NCI-H345 (cell line): ENCODE measurements at places on chromosomes 5 and 9.

DNA sequence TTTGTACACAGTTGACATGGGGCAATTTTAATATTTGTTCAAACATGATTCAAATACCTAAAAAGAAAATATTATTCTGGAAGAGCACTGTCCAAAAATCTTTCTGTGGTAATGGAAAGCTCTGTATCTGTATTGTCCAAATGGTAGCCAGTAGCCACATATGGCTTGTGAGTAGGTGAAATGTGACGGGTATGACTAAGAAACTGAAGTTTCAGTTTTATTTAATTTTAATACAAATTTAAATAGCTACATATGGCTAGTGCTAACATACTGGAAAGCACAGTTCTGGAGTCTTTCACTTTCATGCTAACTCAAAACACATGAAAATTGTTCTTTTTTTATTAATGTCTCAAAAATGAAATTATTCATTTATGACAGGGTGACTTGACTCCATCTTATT is 132.6 kb downstream of the PLK2 start:
- no peak for DNase-seq

DNA sequence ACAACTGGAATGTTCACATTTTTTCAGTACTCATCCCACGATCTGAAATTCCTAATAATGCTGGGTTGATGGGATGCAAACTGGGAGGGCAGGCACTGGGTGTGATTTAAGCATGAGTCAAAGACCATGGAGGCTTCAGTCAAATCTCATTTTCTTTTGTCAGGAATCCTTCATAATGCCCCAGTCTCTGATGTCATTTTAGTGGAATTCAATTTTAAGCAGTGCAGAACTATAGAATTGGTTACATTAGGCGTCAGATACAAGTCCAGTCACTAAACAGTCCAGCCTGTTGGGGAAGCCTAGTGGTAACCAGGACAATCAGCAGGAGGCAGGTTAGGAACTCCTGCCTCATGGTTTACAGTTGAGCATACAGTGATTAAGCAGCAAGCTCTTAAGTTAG is 41.0 kb upstream of the TMEM215 start:
- DNase-seq = no peak

DNA sequence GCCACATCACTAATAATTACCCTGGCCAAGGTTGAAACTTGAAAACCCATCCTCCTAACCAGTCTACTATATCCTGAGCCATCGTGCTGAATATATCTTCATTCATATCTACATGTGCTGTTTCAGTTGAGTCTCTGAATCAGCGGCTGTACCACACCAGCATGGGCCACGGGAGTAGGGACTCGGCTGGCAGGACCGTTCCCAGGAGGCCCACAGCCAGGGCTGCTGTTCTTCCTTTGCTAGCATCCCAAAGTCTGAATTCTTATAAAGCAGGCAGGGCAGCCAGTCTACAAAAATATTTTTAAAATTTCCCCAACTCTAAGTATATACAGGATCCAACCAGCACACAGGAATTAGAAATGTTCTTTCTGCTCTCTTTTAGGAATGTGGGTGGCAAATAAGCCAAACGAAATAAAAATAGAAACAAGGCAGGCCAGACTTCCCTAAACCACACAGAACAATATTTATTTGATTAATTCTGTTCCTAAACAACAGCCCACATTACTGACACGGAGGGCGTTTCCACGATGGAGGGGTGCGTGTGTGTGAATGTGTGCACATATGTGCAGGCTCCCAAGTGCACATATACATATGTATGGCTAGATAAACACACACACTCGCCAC is 42.8 kb upstream of the EQTN start:
- no peak for DNase-seq

- DNase-seq = no peak
Measured at GRCh38 chr5:76479281-76479680, 76.2 kb downstream of the IQGAP2 start.

DNA sequence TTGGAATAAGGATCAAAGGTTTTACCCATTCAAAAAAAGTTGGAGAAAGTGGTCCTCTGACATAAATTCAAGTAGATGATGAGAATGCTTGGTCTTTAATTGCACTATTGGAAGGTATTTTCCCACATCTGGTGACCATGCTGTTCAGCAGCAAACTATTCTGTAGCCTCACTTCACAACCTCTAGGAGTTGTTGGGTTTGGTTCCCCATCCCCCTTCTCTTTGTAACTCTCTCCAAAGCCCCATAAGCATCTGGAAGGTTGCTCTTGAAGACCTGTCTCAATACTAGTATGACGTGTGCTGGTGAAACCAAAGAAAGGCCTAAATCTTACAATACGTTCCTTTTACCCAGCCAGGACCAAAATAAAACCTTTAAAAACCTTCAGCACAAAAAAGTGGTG is 8.5 kb downstream of the RGMB start:
- no peak for DNase-seq

GRCh38 chr9:86636519-86636918 is 282.3 kb upstream of the TUT7 start:
- DNase-seq = no peak
